T-helper 17 cell (primary cell): ENCODE measurements at places on chromosomes 12 and 14.

- no peak within 1 kb of the TSS for H3K27ac ChIP-seq
- DNase-seq: peak; percentile 8
- H3K4me3 ChIP-seq: peak within 1 kb of the TSS; percentile 73
Measured at GRCh38 chr12:66188584-66189485, at the start of gene IRAK3. TSS of gene IRAK3 (plus strand) at chr12:66189214. CDS start at chr12:66189300, 86 bp downstream.

- no peak for DNase-seq
- H3K27me3 ChIP-seq: peaks cover under 1% of the 10 kb centered on the region
- H3K27ac ChIP-seq: no peak overlapping the region
- peaks cover 3% of the 10 kb centered on the region for H3K4me1 ChIP-seq
Measured at GRCh38 chr14:74554742-74555362, 57.2 kb downstream of the LTBP2 start.

- DNase-seq: no peak
- peaks cover 14% of the 10 kb centered on the region for H3K36me3 ChIP-seq
- no peak overlapping the region for H3K4me3 ChIP-seq
- peaks cover 15% of the 10 kb centered on the region for H3K4me1 ChIP-seq
Measured at GRCh38 chr12:98724384-98725155, 79.5 kb downstream of the APAF1 start.

- DNase-seq: no peak
- peaks cover 6% of the 10 kb centered on the region for H3K36me3 ChIP-seq
- peaks cover 11% of the 10 kb centered on the region for H3K27me3 ChIP-seq
- no peak overlapping the region for H3K4me3 ChIP-seq
- peaks cover 4% of the 10 kb centered on the region for H3K4me1 ChIP-seq
Measured at GRCh38 chr14:73227812-73228781, 9.2 kb upstream of the PAPLN start.

- H3K36me3 ChIP-seq: peaks cover 10% of the 10 kb centered on the region
- peaks cover 37% of the 10 kb centered on the region for H3K27me3 ChIP-seq
- DNase-seq: no peak
- H3K27ac ChIP-seq: no peak overlapping the region
Measured at GRCh38 chr14:64249363-64249762, 44.8 kb downstream of the ESR2 start.
